Astrocyte (in vitro differentiated cells and primary cell): ENCODE measurements at places on chromosomes 11 and 22. TPM values are rescaled to one million over a fixed set of nuclear protein-coding genes. Genes with fewer than 3 reads are reported as not detected.
A peak's percentile ranks its signal among the peaks of the same experiment; 100 is the strongest.

Gene MAJIN
- total RNA-seq = not detected in 2 replicates

Gene SPCS2
- total RNA-seq = 104 and 120 TPM in 2 replicates

Gene SCN3B
- total RNA-seq = 1.9 and 2.3 TPM in 2 replicates

Gene HBG2
- total RNA-seq = not detected in 2 replicates

Gene SPDYC
- not detected in 2 replicates for total RNA-seq

Gene ACP2
- total RNA-seq = 40.8 and 42.2 TPM in 2 replicates

- H3K4me3 ChIP-seq = no peak overlapping the region
- peaks cover 8% of the 10 kb centered on the region for H3K4me1 ChIP-seq
- H3K27ac ChIP-seq = no peak overlapping the region
- DNase-seq = no peak
Measured at GRCh38 chr11:29190313-29190712, 826.5 kb downstream of the KCNA4 start.

DNA sequence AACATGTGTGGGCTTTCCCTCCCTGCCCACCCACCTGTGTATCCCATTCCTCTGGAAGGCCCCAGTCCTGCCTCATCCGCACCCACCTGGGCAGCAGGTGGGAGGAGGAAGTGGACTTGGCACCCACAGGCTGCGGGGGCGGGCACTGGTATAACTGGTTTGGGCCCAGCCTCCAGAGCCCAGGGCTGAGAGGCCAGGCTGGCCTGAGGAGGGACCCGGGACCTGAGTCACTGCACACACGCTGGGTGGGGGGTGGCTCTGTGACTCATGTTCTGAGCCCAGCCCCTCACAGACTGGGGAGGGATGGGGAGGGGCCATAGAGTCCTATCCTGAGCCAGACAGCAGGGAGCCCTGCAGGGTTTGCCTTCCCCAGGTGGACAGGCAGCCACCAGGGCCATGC is 16.7 kb downstream of the PHLDA2 start:
- H3K36me3 ChIP-seq = no peaks in the 10 kb centered on the region
- peak; percentile 76 for DNase-seq
- H3K4me3 ChIP-seq = peak overlapping the region; percentile 27

DNA sequence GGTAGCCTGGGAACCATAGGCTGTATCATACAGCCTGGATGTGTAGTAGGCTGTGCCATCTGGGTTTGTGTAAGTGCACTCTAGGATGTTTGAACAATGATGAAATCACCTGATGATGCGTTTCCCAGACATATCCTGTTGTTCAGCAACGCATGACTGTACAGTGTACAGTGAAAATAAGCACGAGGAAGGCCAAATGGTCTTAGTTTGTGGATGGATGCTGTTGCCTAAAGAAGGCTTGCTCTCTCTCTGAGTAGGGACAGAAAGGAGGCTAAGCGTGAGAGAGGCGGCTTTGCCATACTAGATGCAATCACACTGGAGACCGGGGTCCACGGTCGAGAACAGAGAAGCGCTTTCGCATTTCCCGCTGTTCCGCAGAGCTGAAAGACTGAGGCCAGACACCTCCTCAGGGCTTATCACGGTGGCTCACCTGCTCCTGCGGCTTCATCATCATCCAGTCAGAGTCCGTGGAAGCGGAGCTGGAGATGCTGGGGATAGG is 27.6 kb upstream of the APLP2 start:
- no peaks in the 10 kb centered on the region for H3K36me3 ChIP-seq
- H3K27ac ChIP-seq = peak overlapping the region; percentile 10
- H3K4me3 ChIP-seq = no peak overlapping the region
- no peaks in the 10 kb centered on the region for H3K27me3 ChIP-seq
- DNase-seq = peak; percentile 87
- H3K4me1 ChIP-seq = peaks cover 18% of the 10 kb centered on the region

DNA sequence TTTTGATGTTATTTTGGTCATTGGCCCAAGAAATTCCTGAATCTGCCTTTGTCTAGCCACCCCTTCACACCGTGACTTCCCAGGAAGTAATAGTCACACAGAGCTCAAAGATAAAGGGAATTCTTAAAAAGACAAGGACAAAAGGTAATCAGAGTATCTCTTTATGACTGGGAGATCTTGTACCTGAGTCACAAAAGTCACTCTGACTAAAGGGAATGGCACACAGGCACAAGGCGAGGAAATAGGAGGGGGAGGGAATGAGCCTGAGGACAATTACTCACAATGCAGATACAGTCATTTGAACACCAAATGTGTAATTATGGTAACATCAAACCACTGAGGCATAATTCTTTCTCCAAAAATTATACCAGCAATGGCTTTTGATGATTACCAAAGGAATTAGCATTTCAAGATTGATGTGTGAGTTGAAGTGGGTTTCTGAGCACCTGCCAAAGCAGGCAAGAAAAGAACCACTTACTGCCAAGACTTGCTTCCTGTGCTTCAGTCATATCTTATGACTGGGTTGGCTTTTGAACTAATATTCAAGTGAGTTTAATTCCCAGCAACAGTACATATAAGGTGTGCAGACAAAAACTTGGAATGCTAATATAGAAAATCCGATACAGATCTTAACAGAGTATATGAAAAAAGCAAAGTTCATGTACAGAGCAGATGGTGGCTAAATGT is 856.4 kb downstream of the LRRC4C start:
- H3K4me3 ChIP-seq = no peak overlapping the region
- no peaks in the 10 kb centered on the region for H3K36me3 ChIP-seq
- H3K4me1 ChIP-seq = no peaks in the 10 kb centered on the region
- no peak overlapping the region for H3K27ac ChIP-seq
- peak; percentile 17 for DNase-seq
- no peaks in the 10 kb centered on the region for H3K27me3 ChIP-seq

DNA sequence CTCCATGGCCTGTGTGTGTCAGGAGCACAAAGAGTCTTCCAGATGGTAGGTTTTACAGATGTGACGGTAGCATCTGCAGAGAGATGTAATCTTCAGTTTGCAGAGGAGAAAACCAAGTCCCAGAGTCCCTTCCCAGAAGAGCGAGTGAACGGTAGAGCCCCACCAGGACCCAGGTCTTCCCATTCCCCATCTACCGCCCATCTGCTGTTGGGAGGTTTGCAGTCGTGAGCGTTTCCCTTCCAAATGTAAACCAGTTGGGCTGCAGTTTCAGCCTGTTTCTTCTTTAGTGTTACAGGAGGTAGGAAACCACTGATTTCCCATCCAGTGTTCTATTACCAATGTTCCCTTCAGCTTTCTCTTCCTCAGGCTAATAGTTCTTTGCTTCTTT is 24.0 kb downstream of the PANX1 start:
- no peaks in the 10 kb centered on the region for H3K36me3 ChIP-seq
- peaks cover 53% of the 10 kb centered on the region for H3K4me1 ChIP-seq
- H3K27ac ChIP-seq = peak overlapping the region; percentile 67
- no peak for DNase-seq

- DNase-seq = no peak
- no peaks in the 10 kb centered on the region for H3K36me3 ChIP-seq
- no peak overlapping the region for H3K27ac ChIP-seq
- no peaks in the 10 kb centered on the region for H3K27me3 ChIP-seq
- no peaks in the 10 kb centered on the region for H3K4me1 ChIP-seq
Measured at GRCh38 chr11:26162291-26162690, 169.6 kb upstream of the ANO3 start.

DNA sequence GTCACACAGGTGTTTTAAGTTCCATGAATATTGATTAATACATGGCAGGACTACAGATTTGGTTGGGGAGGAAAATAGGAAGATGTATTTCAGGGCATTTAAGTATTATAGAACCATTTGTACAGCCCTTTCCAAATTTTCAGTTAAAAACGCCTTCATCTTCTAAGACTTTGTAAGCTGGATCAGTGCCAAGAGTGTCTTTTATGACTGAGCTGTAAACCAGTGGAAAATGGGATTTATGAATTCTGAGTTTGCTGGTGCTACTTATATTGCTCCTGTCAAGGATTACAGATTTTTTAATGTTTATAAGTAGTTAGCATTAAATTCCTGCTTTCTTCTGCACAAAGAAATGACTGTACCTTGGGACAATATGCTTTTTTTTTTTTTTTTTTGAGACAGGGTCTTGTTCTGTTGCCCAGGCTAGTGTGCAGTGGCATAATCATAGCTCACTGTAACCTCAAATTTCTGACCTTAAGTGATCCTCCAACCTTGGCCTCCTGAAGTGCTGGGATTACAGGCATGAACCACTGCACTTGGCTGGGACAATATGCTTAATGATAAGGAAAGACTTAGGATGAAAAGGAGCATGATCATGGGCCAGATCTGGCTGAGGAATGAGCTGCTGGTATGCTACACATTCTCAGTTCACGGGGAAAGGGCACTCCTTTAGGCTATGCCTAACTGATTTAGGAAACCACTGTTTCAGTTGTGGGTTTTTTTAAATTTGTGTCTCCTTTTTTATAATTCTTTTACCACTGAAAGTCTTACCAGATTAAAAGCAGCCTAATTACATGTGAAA is 113.6 kb upstream of the MTNR1B start:
- H3K4me1 ChIP-seq = no peaks in the 10 kb centered on the region
- H3K4me3 ChIP-seq = no peak overlapping the region
- H3K27ac ChIP-seq = no peak overlapping the region
- H3K36me3 ChIP-seq = no peaks in the 10 kb centered on the region
- H3K27me3 ChIP-seq = no peaks in the 10 kb centered on the region
- no peak for DNase-seq

GRCh38 chr22:21865041-21865440 is 2.4 kb downstream of the MAPK1 start:
- DNase-seq = peak; percentile 85
- no peaks in the 10 kb centered on the region for H3K36me3 ChIP-seq
- no peaks in the 10 kb centered on the region for H3K4me1 ChIP-seq
- no peaks in the 10 kb centered on the region for H3K27me3 ChIP-seq
- H3K27ac ChIP-seq = peak overlapping the region; percentile 35

GRCh38 chr22:28628766-28629165 is 50.9 kb downstream of the TTC28 start:
- H3K27ac ChIP-seq = no peak overlapping the region
- DNase-seq = no peak
- no peaks in the 10 kb centered on the region for H3K36me3 ChIP-seq
- H3K4me3 ChIP-seq = no peak overlapping the region
- H3K4me1 ChIP-seq = no peaks in the 10 kb centered on the region
- H3K27me3 ChIP-seq = no peaks in the 10 kb centered on the region

GRCh38 chr11:60966890-60967289 is 4.6 kb upstream of the CD6 start:
- H3K36me3 ChIP-seq = no peaks in the 10 kb centered on the region
- H3K27me3 ChIP-seq = peaks cover 3% of the 10 kb centered on the region
- H3K4me1 ChIP-seq = no peaks in the 10 kb centered on the region
- H3K4me3 ChIP-seq = no peak overlapping the region

GRCh38 chr11:37449146-37449545 is 851.1 kb upstream of the RAG2 start:
- peak; percentile 41 for DNase-seq
- no peaks in the 10 kb centered on the region for H3K36me3 ChIP-seq
- H3K4me1 ChIP-seq = no peaks in the 10 kb centered on the region

GRCh38 chr11:47433157-47433556 is 6.9 kb upstream of the PSMC3 start:
- no peaks in the 10 kb centered on the region for H3K27me3 ChIP-seq
- H3K4me3 ChIP-seq = no peak overlapping the region
- DNase-seq = peak; percentile 20

- H3K36me3 ChIP-seq = no peaks in the 10 kb centered on the region
- H3K4me3 ChIP-seq = no peak overlapping the region
- H3K4me1 ChIP-seq = no peaks in the 10 kb centered on the region
- H3K27ac ChIP-seq = no peak overlapping the region
Measured at GRCh38 chr22:29750559-29751538, 16.0 kb downstream of the ZMAT5 start.
